HS-5 (cell line): ENCODE measurements at places on chromosomes 7 and 10.

GRCh38 chr7:19112274-19113001, 5.0 kb downstream of the TWIST1 start:
- DNase-seq: no peak

- no peak for DNase-seq
Measured at GRCh38 chr7:47685712-47686376, 103.9 kb upstream of the TNS3 start.

GRCh38 chr7:45221896-45222604, 64.5 kb downstream of the RAMP3 start:
- DNase-seq: no peak

DNA sequence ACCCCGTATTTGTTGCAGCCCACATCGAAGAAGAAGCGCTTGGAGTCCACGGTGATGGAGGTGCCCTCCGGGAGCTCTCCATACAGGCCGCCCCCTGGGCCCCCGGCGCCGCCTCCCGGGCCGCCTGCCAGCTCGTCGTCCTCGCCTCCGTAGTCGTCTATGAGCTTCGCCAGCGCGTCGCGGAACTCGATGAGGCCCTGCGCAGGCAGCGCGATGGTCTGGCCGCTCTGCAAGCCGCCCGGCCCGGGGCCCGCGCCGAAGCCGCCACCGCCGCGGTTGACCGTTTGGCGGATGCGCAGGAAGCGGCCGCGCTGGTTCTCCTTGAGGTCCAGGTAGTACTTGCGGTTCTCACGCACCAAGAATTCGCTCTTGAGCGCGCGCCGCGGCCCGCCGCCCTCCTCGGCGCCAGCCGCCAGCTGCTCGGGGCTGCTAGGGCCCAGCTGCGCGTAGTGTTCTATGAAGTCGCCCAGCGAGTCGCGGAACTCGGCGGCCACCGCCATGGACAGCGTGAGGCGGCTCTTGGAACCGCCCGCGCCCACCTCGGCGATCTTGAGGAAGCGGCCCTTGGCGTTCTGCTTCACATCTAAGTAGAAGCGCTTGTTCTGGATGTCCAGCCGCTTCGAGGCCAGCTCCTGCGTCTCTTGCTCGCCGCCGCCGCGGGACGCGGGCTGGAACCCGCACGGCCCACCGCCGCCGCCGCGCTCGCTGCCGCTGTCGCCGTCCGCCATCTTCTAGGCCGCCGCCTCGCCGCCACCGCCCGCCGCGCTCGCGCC, 523 bp downstream of the PURB start:
- no peak for DNase-seq

DNA sequence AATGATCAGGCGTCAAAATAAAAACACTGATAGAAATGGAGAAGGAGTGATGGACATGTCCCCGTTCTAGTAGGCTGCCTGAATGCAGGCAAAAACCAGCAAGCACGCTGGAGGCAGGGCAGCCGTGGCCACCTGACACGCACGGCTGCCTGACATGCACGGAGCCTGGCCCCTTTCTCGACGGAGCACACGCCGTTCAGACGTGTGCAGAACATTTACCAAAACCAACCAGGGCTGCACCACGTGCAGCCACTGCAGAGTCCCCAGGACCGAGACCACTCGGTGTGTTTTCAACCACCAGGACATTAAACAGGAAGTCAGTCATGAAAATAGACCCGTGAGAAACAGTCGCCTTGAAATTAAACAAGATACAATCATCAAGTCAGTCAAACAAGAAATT, 61.9 kb upstream of the NKX6-2 start:
- DNase-seq: no peak

GRCh38 chr7:2637505-2638223, 5.9 kb downstream of the TTYH3 start:
- no peak for DNase-seq

DNA sequence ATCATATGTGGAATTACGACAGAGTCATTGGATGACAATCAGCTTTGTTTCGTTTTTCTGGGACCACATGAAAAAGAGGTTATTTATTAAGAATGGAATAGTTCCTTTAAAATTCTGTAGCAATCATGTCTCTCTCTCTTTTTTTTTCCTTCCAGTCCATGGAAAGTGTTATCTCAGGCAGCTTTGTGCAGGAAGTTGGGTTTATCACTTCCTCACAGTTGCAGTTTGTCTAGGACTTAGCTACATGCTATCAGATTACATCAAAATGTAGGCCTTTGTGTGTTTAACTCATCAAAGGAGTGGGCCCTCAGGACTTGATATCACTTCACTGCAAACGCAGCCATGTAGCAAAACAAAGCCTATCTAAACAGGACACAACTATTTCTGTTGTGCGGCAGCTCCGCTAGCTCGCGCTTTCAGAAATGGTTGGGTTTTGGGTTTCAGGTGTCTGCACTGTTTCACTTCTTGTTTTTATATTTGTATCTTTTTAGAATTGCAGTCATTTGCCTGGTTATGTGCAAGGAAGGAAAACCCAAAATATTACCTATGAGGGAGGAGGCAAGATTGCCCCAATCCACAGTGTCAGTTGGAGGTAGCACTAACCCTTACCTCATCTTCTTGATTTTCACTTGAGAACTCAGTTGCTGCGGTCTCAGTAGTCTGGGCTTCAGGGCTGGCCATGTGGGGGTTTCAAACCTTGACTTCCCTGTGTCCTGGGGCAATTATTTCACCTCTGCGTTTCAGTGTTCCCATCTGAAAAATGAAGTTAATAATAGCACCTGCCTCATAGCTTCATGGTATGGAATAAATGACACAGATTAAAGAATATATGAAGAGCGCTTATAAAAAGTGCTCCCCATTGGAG, 66.7 kb downstream of the HHEX start:
- DNase-seq: no peak

DNA sequence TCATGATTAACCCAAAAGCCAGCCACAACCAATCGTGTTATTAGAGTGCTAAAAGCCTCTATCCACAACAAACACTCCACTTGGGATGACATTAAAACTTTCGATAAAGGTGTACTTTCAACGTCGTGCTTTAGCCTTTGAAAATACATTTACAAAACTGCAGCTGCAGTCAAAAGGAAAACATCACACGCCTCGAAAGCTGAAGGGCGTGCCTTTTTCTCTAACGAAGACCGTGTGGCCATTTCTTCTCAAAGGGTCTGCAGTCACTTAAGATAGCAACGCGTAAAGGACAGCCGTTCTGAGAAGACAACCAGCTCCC, 1.1 kb downstream of the ARHGAP12 start:
- no peak for DNase-seq
